ENCODE measurements at places on chromosomes 5 and 9. TPM values are rescaled to one million over a fixed set of nuclear protein-coding genes. Genes with fewer than 3 reads are reported as not detected.

DNA sequence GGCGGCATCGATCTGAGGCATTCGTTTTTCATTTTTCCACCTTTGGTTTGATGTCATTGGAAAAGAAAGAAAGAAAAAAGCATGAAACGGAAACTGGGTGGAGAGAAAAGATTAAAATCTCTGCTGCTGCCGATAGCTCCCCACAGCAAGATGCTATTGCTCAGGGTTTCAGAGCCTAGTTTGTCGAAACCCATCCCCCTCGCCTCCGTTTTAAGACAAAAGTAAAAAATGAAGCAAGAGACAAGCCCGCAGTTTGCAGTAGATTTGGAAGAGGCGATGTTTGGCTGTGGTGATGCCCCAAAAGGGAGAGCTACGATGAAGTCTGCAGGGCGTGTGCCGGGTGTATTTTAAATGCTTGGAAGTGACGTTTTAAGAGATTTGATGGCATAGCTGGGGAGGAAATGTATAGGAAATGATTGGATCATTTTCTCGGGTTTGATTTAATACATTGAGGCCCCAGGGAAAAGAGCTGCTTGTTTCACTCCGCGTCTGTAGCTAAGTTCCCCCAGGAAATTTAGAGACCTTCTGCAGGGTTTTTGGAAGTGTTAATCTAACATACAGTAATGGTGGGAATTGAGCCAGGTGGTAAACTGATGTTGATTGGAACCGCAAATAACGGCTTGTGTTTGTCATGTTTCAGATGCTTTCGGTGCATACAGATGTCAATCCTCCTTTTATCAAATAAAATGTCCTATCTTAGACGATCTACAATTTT lies 909 bp downstream of the NDFIP1 start:
- peak; percentile 44 for ATAC-seq

- no peak for ATAC-seq
Measured at GRCh38 chr5:159441441-159441840, 111.2 kb upstream of the IL12B start.

- ATAC-seq, result no peak
Measured at GRCh38 chr5:63025679-63026078, 447.1 kb downstream of the LRRC70 start.

Gene COL5A1
- 0.50 TPM for total RNA-seq

DNA sequence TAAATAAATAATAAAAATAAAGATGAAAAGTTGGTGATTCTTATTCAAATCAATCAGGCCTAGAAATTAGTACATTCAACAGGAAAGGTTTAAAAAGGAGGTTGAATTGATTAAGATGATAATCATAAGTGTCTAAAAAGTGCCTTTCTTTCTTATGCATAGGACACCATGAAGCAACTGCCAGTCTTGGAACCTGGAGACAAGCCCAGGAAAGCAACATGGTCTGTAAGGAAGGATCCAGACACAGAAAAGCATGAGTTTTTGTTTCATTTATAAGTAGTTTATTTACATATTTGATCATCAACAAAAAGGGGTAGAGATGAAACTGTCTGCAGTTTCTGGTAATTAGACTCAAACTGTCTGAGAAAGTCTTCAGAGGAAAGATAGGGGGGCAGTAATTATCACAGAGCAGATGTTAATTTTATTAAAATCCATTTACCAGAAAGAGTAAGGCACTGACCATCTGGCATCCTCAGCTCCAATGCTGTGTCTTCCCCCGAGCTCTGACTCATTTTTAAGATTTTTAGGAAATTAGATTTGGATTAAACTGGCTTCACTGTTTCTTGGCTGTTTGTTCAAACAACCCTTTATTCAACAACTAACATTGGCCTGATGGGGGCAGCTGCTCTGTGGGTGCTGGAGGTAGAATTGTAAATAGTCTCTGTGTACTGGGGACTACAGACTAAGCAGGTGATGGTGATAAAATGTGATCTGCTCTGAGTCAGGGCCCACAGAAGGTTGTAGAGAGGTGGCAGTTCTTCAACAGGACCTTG lies 2.7 kb downstream of the RABEPK start:
- no peak for ATAC-seq

GRCh38 chr9:36284226-36284625 lies 26.0 kb upstream of the GNE start:
- no peak for ATAC-seq

GRCh38 chr5:9496801-9497200 lies 49.1 kb downstream of the SEMA5A start:
- ATAC-seq, result no peak

Gene CDKN2A
- total RNA-seq, result 4.7 TPM

- peak; percentile 43 for ATAC-seq
Measured at GRCh38 chr5:116145416-116145815, 60.6 kb downstream of the COMMD10 start.

Gene FBP2
- total RNA-seq, result not detected

- ATAC-seq, result no peak
Measured at GRCh38 chr9:108894225-108894997, 32.3 kb downstream of the ACTL7A start.

DNA sequence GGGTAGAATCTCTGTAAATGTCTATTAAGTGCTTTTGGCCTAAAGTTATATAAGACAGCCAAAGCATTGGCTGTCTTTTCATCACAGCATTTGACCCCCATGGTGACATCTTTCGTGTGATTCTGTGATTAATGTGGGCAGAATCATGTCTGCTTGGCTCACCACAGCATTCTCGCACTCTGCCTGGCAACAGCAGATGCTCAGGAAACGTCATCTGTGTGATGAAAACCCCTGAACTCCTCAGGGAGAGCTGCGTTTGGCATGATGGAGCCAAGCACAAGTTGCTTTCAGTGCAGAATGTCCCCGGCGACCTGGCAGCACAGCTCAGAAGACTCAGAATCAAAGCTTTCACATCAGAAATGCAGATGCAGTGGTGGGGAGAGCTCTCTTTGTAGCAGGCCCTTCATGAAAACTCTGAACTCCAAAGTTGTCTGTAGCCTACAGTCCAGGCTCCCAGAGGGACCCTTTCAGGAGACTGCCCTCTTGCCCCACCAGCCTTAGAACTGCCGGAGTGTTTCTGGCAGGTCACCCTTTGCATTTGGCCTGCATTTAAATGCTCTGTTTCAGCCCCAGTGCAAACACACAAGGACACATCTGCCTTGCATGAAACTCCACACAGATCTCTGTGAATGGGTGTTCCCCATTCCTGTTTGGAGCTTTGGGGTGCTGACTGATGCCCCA lies 155.6 kb upstream of the PANK3 start:
- no peak for ATAC-seq

DNA sequence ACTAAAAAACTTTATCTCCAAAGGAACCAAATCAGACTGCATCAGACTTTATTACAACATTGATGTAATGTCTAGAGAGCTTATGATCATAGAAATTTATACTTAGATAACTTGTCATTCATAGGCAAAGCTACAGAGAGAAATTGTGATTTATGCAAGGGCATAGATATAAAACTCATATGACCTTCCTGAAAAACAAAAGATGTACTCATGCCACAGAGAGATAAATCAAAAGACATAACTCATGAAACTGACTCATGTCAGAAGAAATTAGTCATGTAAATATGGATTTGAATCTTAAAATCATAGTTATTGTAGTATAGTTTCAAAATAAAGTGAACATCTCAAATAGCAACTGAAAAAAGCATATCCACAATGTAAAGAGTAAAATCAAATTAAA lies 186.2 kb downstream of the GABBR2 start:
- peak; percentile 19 for ATAC-seq

DNA sequence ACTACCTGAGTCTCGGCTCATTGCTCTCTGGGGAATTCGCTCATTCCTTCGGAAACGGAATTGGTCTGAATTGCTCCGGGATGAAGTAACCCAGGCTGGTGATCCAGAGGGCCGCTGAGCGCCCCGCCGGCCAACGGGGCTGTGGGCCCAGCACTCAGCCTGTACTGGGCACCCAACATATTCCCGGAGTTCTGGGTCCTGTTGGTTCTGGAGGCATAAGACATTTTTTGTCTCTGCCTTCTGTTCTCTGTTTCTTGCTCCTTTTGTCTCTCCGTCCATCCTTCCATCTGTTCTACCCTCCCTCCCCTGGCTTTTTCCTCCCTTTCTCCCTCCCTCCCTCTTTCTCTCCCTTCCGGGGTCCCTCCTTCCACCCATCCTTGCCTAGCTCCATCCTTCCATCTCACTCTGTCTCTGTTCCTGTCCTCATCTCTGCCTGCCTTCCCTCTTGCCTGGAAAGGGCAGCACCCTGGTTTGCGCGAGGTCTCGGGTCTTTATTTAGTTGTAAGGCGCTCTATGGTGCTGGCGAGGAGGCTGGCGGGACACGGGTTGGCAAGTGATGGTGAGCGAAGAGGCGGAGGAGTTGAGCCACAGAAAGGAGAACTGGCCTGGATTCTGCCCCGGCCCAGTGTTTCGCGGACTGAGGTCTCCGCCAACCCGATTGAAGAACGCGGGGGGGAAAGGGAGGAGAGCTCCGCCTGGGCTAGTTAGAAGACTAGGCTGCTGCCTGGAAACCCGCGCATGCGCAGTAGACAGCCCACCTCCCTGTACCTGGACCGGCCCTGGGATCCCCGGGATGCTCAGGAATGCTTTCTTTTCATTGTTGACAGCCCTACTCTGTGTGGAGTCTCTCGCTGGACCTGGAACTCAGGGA lies 1468.0 kb downstream of the FOXD4L5 start:
- ATAC-seq, result peak; percentile 79

- no peak for ATAC-seq
Measured at GRCh38 chr5:109748546-109748945, 58.8 kb downstream of the MAN2A1 start.

DNA sequence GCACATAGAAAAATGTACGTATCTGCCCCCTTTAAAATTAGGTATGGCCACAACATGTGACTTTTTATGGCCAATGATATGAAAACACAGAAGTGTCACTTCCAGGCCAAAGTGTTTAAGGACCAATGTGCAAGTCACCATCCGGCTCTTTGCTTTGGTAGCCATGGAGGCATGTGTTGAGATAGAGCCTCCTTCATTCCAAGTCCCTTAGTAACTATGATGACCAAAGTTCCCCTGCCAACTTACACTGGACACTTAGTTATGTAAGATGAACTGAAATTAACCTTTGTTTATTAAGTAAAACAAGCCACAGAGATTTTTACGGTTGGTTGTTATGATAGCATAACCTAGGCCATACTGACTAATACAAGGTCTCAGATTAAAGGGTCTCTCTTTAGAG lies 51.0 kb downstream of the FBN2 start:
- no peak for ATAC-seq

Gene NTNG2
- 0.82 TPM for total RNA-seq

Gene GALNT12
- 4.1 TPM for total RNA-seq

- no peak for ATAC-seq
Measured at GRCh38 chr9:124741662-124742061, 29.4 kb downstream of the NR6A1 start.

Gene RFESD
- total RNA-seq, result 9.3 TPM
